Stimulated activated CD8-positive, alpha-beta memory T cell treated with anti-CD3 and anti-CD28 coated beads, Interleukin-7, amount 100 ng/mL, for 1 hour (primary cell): ENCODE measurements at places on chromosomes 12 and 14.

DNA sequence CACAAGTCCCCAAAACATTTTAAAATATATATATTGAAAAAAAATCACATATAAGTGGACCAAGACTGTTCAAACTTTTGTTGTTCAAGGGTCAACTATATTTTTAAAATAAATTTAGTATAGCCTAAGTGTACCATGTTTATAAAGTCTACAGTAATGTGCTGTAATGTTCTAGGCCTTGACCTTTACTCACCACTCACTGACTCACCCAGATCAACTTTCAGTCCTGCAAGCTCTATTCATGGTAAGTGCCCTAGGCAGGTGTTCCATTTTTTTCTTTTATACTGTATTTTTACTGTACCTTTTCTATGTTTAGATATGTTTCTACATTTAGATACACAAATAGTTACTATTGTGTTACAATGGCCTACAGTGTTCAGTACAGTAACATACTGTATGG, 23.4 kb upstream of the TMTC1 start:
- no peak for DNase-seq

DNA sequence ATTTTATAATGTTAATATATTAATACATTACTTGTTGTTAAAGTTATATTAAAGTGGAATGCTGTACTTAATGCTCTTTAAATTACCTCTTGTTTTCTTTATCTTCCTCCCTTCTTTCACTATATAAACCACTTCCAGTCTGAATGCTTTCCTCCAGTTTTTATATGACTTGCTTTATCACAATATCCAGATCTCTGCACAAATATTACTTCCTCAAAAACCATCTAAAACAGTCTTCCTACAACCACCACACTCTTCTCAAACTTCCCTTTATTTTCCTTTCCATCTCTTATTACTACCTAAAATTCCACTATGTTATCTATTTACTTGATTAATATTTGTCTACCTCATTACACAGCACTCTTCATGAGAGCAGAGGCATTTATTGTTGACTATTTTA, 956.6 kb downstream of the LRFN5 start:
- no peak for DNase-seq

- DNase-seq: no peak
Observed at GRCh38 chr14:69441948-69442347, 42.6 kb upstream of the PLEKHD1 start.

DNA sequence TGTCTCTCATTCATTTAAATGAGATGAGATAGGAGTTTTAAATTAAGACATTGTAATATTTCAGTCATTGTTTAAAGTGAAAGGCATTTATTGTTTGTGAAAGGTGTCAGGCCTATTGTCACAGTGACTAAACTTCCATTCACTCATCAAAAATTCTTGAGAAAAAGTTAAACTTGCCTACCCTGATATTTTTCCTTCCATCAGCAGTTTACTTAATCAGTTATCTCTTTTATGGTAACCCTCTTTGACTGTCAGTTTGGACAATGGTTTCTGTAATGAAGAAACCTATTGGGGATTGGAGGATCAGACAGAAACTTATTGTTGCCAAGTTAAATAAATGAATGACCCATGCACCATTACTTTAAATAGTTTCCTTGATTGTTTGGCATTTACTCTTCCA, 241.6 kb downstream of the NUBPL start:
- DNase-seq: no peak

GRCh38 chr12:12614342-12614741, 2.7 kb downstream of the CREBL2 start:
- DNase-seq: no peak

GRCh38 chr12:24746006-24746671, 202.8 kb downstream of the BCAT1 start:
- no peak for DNase-seq
